ENCODE measurements at places on chromosomes 4 and X.

- DNase-seq, result no peak
Observed at GRCh38 chrX:22351966-22352365, 79.3 kb downstream of the CBLL2 start.

- no peak for DNase-seq
Observed at GRCh38 chrX:35819241-35819640, 21.1 kb downstream of the MAGEB16 start.

- no peak for DNase-seq
Observed at GRCh38 chrX:132671229-132671641, 182.4 kb upstream of the MBNL3 start.

- no peak for DNase-seq
Observed at GRCh38 chr4:86759298-86759697, 89.9 kb downstream of the SLC10A6 start.

GRCh38 chrX:46553935-46554334 is 8.7 kb upstream of the ZNF674 start:
- DNase-seq, result no peak

- DNase-seq, result no peak
Observed at GRCh38 chr4:105998171-105999063, 103.1 kb downstream of the NPNT start.

- no peak for DNase-seq
Observed at GRCh38 chrX:45775468-45775867, 574.8 kb upstream of the DIPK2B start.

DNA sequence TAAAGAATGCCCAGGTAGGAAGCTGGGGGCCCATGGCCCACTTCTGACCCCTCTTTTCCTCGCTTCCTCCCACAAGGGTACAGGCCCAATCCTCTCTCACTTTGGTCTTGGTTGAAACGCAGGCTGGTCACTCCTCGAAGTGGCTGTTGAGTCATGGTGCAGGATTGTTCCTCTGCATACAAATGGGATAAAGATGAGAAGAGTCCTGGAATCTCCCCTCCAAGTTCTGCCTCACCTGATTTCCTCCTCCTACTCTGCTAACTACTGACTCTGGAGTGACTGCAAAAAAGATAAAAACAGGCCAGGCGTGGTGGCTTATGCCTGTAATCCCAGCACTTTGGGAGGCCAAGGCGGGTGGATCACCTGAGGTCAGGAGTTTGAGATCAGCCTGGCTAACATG is 1.7 kb downstream of the WDR45 start:
- DNase-seq, result no peak

DNA sequence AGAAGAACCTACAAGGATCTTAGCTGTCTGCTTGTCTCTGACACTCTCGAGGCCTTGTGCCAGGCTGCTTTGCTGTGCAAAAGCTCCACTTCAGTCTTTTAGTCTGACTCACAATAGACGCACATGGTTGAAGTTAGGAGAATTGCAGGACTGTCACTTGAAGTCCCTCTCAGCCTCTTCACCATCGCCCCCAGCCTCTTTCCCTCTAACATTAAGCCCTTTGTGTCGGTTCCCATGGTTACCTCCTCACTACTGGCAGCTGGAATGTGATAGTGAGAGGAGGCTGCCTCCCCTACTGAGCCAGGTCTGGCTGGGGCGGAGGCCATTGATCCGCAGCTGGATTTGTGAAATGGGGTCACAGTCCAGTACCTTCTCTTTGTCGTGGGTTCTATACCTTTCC is 201.8 kb downstream of the SOWAHB start:
- no peak for DNase-seq

GRCh38 chrX:136828830-136829229 is 48.1 kb upstream of the ARHGEF6 start:
- DNase-seq, result no peak

GRCh38 chrX:131801911-131802310 is 221.2 kb upstream of the STK26 start:
- DNase-seq, result no peak

DNA sequence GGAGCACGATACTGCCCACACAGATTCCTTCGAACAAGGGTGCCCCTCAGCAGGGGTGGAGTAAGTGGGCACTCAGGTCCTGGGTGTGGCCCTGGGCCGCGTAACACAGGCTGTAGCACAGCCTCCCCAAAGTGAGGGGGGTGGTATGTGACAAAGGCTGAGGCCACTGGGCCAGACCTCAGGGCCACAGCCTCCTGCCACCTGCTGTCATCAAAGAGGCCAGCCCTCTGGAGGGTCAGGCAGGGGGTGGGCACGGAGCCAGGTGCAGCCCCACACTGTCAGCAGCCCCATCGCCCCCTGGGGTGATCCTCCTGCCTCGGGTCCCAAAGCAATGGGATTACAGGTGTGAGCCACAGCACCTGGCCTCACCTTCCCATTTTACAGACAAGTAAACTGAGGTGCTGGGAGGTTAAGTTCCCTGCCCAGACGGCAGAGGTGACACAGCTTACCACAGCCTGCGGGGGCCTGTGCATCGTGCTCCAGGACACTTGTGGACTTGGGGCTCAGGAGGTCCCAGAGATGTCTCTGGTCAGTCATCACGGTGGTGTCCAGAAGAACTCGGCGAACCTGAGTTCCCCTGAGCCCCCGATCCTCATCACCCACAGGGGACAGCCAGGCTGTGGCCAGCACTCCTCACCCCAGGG is 27.5 kb upstream of the MXD4 start:
- DNase-seq, result no peak

GRCh38 chr4:180054291-180054690 is 2188.9 kb upstream of the TENM3 start:
- DNase-seq, result no peak

DNA sequence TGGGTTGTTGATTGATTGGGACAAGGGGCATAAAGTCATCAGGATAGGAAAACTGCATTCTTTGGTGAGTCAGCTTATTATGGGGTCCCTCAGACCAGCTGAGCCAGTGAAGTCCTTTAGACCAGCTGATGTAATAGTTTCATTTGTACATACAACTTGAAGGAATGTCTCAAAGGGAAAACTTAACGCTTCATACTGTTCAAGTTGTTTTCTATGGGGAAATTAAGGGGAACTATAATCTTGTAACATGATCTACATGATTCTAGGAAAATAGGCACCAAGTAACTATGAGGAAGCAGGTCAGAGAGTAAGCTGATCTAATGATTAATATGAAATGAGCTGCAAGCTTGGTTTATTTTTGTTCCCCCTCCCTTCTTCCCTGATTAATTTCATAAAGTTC is 175.1 kb upstream of the GRID2 start:
- DNase-seq, result no peak

DNA sequence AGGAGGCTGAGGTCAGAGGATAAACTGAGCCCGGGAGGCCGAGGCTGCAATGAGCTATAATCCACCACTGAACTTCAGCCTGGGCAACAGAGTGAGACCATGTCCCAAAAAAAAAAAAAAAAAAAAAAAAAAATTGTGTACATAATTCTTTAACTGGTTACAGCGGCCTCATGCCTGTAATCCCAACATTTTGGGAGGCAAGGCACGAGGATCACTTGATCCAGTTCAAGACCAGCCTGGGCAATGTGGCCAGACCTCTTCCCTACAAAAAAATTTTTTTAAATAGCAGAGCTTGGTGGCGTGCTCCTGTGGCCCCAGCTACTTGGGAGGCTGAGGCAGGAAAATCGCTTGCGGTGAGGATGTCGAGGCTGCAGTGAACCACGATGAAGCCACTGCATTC is 9.3 kb downstream of the KLHL15 start:
- no peak for DNase-seq

DNA sequence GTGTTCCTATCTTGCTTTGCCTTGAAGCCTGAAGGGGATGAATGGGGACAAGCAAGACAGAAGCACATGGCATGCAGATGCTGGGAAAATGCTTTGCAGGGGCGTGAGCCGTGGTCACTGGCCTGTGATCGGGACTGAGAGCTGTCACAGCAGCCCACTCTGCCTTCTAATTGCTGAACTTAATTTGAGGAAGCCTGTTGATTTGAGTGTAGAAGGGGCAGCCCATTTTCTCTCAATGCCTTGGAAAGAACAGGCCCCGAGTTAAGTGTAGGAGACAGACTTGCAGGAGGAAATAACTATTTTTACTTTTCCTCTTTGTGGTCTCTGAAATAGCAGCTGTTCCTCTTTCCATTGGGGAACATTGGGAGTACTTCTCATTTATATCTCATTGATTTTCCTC is 26.1 kb upstream of the TBC1D1 start:
- no peak for DNase-seq

- no peak for DNase-seq
Observed at GRCh38 chr4:52588097-52588496, 71.0 kb downstream of the USP46 start.

DNA sequence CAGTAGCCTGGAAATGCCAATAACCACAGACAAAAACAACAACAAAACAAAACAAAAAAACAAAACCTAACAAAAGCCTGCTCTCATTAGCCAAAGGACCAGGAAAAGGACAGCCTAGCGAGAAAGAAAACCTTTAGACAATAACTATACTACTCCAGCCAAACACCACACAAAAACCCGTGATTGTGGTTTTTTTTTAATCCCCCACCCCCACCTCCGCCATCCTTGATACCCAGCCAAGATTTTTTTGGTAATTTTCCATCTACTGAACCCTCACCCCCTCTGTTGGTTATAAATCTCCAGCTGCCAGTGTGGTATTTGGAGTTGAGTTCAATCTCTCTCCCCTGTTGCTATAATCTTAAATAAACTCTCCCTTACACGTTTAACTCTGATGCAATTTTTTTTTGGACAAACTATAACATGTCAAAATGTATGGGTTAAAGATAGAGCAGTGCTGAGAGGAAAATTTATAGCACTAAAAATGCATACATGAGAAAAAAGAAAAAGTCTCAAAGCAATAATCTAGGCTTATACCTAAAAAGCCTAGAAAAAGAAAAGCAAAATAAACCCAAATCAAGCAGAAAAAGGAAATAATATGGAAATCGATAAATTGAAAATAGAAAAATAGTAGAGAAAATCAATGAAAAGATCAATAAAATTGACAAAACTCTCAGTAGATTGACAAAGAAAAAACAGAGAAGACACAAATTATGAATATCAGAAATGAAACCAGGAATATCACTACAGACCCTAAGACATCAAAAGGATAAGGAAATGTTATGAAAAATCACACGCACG is 83.7 kb downstream of the NAT8L start:
- no peak for DNase-seq

GRCh38 chrX:71650333-71650969 is 16.9 kb upstream of the LOC101059915 start:
- no peak for DNase-seq

DNA sequence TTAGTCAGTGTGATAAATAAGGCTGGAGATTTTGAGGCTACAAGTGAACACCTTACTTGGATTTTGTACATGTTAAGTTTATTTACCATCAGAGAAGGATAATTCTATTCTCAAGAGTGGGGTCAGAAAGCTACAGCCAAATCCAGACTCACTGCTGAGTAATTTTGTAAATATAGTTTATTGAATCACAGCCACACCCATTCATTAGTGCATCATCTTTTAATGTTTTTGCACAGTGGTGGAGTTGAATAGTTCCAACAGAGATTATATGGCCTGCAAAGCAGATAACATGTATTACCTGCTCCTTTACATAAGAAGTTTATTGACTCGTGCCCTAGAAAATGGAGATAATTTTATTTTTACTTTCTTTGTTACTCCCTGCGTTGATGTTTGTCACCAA is 60.4 kb downstream of the PCDH18 start:
- DNase-seq, result no peak

- no peak for DNase-seq
Observed at GRCh38 chr4:162059656-162060055, 104.1 kb downstream of the FSTL5 start.

DNA sequence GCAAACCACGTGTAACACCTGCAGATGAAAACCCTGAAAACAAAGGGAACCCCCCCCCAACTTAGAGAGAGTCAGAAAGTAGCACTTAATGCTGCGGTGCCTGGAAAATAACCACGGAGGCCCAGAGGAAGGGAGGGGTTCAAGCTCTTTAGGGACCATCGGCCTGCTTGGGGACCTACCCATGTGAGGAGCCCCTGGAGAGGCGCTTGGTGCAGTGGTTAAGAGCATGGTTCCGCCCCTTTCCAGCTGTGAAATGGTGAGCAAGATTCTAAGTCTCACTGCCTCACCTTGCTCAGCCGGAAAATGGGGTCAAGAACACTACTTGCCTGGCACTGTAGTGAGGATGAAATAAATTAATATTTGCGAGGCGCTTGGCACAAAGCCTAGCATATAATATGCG is 13.8 kb downstream of the SLC25A5 start:
- DNase-seq, result no peak

DNA sequence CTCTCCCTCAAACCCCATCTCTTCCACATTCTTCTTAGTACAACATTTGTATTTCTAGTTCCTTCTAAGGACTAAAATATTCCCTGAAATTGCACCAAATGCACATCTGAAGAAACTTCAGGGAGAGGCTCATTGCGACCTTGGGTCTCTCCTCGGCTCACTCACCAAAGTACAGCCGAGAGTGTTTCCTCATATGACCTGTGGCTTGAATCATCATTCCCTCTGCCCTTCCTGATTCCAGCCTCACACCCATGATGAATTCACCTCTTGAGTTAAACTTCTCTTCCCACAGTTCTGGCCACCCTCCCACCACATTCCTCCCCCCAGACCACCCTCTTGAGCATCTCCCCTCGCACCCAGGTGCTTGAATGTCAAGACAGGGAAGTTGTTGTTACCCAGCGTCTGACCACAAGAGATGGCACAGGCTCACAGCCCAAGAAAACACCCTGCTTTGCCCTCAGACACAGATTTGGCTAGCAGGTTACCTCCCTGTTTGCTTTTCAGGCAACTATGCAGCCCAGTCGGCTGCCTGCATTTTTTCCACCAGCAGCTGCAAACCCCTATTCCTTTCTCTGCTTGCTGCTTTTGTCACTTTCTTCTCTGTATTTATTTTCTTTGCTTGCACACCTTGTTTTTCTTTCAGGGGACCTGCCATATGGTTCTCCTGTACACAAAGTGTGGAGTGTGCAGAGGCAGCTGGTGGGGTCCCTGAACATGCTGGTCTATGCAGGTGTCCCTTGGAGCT is 214.8 kb downstream of the SPATA18 start:
- DNase-seq, result no peak

GRCh38 chrX:88940904-88941303 is 193.9 kb downstream of the CPXCR1 start:
- DNase-seq, result no peak

DNA sequence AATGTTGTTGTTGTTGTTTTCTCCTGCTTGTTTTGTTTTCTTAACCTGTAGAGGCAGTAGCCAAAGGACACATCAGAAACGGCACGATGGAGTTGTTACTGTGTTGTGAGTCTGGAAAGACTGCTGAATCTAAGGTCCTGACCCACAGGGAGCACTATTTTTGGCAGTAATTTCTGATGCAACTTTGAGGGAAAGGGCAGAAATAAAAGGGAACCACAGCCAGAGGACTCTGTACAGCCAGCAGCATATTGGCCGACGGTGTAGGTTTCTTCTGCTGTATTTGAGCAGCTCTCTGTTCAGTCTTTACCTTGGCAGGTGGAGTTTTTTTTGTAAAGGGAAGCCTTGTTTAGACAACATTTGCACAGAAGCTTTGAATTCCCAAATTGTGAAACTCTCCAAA is 203.0 kb upstream of the GPR101 start:
- DNase-seq, result no peak

DNA sequence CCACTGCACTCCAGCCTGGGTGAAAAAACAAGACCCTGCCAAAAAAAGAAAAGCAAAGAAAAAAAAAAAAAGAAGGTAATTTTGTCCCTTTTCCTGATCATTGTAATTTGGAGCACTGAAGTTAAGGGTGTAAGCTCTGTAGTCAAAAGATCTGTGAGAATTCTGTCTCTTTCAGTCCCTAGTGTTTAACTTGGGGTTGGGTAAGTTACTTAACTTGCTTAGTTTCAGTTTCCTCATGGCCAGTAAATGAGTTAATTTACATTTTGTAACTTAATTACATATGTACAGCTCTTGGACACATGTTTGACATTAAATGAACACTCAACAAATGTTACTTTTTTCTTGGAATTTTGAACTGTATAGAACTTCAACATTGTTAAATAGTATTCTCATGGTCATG is 10.9 kb upstream of the UBE2K start:
- DNase-seq, result no peak

Measured in posterior cingulate gyrus (tissue), 11 donors.